Activated B cell treated with CpG ODN at 0.5 μM for 24 hours (primary cell): ENCODE measurements at places on chromosomes 3 and 15. TPM values are rescaled to one million over a fixed set of nuclear protein-coding genes. Genes with fewer than 3 reads are reported as not detected.

CASR gene
- 0.02 TPM in 1 of 2 replicates, not detected in the other for total RNA-seq

SH3BP5 gene
- 60.5 and 66.0 TPM in 2 replicates for total RNA-seq

LRTM1 gene
- total RNA-seq = not detected in 2 replicates

GOLGA8G gene
- total RNA-seq = not detected in 2 replicates

COMMD2 gene
- total RNA-seq = 41.5 and 45.6 TPM in 2 replicates

POMGNT2 gene
- 2.6 and 2.7 TPM in 2 replicates for total RNA-seq

RFTN1 gene
- 323 and 365 TPM in 2 replicates for total RNA-seq

REC114 gene
- not detected in 2 replicates for total RNA-seq

VPS33B gene
- 27.3 and 33.4 TPM in 2 replicates for total RNA-seq

GTF2E1 gene
- 22.1 and 22.9 TPM in 2 replicates for total RNA-seq

WDR73 gene
- total RNA-seq = 34.9 and 38.9 TPM in 2 replicates

EFCC1 gene
- not detected in 2 replicates for total RNA-seq

GUCA1C gene
- not detected in 2 replicates for total RNA-seq

CFAP20DC gene
- total RNA-seq = 1.0 and 1.6 TPM in 2 replicates

SLC2A2 gene
- total RNA-seq = not detected in 2 replicates

CLDN11 gene
- 0.51 and 0.69 TPM in 2 replicates for total RNA-seq

UPK1B gene
- not detected in 2 replicates for total RNA-seq

SLC24A5 gene
- not detected in 2 replicates for total RNA-seq

NEO1 gene
- total RNA-seq = 1.0 and 2.3 TPM in 2 replicates

TRIM59 gene
- 23.4 TPM in 2 replicates for total RNA-seq

GOLGA8S gene
- 0.09 and 0.10 TPM in 2 replicates for total RNA-seq

TM4SF18 gene
- total RNA-seq = not detected in 2 replicates

PCOLCE2 gene
- not detected in 2 replicates for total RNA-seq

SH3GL3 gene
- total RNA-seq = not detected in 2 replicates

RUBCN gene
- total RNA-seq = 196 and 217 TPM in 2 replicates

LRRC58 gene
- 16.8 and 18.3 TPM in 2 replicates for total RNA-seq
